ENCODE measurements at places on chromosomes 16 and 17.

GRCh38 chr16:85610059-85610445 lies 3.1 kb upstream of the GSE1 start:
- no peak for DNase-seq

- DNase-seq, result no peak
Observed at GRCh38 chr17:72580321-72581127, 459.7 kb downstream of the SOX9 start.

- DNase-seq, result no peak
Observed at GRCh38 chr16:31458073-31458843, 1.0 kb upstream of the ARMC5 start.

DNA sequence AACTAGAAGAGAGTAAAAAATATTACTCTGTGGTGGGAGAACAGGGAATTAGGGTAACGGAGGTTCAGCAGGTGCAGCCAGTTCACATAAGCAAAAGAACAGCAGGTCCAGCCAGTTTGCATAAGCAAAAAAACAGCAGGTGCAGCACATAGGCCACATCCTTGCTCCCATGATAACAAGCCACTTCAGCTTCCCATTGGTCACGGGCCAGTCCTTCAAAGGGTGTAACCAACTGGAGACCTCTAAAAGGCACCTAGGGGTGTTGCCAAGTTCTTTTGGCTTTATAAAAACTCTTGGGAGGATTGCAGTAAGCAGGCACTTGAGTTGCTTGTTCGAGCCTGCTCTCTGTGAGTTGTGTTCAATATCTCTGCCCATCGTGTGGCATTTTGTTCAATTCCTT lies 488.1 kb downstream of the XYLT1 start:
- no peak for DNase-seq

GRCh38 chr17:73318836-73319235 lies 7.0 kb upstream of the CDC42EP4 start:
- DNase-seq, result no peak

DNA sequence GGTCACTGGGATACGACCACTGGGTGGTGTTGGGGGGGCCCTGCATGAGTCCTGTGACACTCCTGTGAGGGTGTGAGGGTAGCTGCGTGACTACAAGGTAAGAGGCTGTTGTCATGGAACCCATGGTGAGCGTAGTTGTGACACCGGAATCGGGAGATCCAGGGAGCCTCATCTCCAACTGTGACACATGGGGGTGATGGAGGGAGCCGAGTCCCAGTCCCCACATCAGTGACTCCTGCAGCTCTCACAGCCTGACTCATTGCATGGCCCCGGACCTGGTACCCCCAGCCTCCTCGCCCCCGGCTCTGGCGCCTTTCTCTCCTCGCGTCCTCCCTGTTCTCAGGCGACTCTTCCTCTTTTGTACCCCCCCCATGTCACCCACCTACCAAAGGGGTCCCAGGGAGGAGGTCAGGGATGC lies 14.2 kb downstream of the CDH16 start:
- DNase-seq, result no peak

- no peak for DNase-seq
Observed at GRCh38 chr16:31572821-31573220, 45.1 kb downstream of the AHSP start.

- DNase-seq, result no peak
Observed at GRCh38 chr17:32880671-32881453, 3.9 kb upstream of the MYO1D start.

- DNase-seq, result no peak
Observed at GRCh38 chr16:22955461-22956070, 141.6 kb downstream of the HS3ST2 start.

DNA sequence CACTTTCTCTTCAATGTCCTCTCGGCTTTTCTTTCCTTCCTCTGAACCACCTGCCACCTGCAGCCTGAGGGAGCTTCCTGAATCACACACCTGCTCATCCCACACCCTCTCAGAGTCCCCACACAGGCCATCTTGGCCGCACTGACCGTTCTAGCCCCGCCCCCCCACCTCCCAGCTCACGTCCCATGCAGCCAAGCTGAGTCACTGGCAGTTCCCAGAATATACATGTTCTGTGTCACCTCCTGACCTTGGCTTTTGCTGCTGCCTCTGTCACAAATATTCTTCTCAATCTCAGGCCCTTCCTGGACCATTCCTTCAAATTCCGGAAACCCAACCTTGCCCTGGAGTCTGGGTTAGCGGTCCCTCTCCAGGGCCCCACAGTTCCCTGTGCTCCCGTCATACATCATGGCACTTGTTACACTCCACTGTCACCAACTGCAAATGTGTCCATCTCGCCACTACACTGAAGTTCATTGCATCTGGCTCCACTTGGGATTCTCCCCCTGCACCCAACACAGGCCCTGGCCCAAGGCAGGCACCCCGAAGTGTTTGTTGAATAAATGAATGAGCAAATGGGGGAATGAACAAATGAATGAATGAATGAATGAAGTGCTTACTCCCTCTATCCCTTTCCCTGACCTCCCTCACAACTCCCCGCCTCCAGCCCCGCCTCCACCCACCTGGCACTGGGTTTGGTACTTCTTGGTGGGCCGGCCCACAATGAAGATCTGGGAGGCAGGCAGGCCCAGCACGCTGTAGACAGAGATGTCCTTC lies 12.8 kb downstream of the PIMREG start:
- no peak for DNase-seq

DNA sequence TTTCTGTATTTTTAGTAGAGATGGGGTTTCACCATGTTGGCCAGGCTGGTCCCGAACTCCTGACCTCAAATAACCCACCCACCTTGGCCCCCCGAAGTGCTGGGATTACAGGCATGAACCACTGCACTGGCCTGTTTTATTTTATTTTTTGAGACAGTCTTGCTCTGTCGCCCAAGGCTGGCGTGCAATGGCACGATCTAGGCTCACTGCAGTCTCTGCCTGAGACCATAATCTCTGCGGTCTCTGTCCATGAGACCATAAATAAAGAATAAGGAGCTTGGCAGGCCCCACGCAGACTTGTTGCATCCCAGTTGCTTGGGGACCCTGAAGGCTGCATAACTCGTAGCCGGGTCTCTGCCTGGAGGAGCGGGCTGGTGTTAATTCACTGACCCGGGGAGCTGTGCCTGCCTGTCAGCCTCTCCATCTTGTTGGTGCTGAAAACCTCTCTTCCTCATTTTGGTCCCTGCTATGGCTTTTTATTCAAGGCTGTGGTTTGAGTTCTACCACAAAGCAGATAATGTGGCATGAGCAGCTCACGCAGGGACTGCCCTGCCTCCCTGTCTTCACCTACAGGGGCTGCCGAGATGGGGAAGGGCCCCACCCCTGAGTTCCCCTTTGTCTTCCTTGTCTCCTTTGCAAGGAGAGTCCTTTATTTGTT lies 82.1 kb downstream of the MSI2 start:
- DNase-seq, result no peak

DNA sequence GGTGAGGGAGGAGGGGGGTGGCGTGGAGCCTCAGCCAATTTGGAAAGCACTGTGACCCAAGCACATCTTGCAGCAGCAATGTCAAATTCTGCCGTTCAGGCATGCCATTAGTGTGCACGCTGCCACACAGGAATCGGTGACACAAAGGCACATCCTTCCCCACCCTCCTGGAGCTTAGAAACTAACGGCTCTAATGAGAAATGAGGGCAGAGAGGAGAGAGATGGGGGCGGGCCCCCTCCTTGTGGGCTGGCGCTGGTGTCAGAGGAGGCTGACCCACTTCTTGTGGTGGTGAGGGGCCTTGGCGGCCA lies 94.8 kb downstream of the RTN4RL1 start:
- no peak for DNase-seq

DNA sequence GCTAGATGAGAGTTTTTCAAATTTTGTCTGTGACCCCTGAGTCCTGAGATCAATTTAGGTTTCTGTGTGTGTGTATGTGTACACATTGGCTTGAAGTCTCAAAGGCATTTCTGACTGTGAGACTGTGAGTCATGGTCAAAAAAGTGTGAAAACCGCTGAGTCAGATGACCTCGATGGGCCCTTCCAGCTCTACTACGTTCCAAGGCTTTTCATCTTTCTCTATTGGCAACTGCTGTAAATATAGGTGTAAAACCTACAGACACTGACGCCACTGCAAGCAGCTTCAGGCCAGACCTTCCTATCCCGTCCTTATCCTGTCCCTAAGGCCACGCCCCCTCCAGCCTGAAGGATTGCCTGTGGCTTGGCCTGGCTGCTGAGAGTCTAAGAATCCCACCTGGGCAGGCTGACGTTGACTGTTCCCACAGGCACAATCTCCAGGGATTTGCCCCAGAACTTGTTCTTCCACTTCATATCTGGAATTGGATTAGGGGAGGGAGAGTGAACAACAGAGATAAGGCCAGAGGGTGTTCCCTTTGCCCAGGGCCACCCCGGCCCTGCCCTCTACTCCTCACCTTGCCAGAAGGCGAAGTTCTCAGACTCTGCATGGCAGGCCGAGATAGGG lies 11.3 kb downstream of the OSBPL7 start:
- no peak for DNase-seq

DNA sequence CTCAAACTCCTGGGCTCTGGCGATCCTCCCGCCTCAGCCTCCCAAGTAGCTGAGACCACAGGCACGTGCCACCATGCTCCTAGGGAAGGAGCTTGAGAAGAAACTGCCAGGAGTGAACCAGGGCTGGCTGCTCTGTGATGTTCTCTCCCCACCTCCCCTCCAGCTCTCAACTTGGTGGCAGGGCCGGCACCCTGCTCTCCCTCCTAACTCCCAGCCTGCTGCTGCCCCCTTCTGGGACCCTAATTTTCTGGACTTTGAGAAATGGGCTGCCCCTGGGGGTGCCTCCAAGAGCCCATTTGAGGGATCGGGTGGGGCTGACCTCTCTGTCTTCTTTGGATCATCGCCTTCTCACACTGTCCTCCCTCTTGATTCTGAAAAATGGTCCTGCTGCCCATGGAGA lies 14.9 kb upstream of the STAT3 start:
- DNase-seq, result no peak

DNA sequence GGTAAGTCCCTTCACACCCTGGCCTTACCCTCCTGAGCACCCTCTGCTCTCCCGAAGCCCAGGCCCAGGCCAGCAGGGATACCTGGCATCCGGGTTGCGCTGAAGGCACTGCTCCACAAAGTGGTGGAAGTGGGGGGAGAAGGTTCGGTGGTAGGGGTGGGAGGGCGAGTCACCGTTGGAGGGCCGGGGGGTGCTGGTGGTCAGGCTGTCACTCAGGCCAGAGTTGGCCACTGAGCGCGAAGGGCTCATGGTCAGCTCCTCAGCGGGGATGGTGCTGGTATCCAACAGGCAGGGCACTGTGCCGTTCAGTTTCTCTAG lies 4.3 kb upstream of the LIMD2 start:
- no peak for DNase-seq

DNA sequence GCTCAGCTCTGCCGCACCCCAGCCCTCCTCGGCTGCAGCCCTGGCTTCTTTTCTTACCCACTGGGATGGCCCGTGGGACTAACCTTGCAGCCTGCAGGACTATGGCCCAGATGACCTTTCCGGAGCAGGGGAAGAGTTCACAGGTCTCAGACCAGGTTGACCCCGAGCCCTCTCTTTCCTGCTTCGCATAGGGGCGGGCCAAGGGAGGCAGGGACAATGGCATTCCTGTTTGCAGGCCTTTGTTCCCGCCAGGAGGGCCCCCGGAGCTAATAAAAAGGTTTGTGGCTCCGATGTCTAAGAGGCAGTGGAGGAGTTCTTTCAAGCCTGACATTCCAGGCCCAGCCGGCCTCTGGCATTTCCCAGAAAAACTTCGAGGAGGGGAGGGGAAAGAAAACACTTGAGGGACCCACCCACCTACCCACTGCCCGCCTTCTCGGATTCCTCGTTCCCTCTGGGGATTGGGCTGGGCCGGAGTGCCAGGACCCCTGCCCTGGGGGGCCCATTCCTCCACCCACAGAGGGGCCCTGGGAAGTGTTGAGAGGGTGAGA lies 5.8 kb upstream of the SOCS3 start:
- DNase-seq, result no peak

DNA sequence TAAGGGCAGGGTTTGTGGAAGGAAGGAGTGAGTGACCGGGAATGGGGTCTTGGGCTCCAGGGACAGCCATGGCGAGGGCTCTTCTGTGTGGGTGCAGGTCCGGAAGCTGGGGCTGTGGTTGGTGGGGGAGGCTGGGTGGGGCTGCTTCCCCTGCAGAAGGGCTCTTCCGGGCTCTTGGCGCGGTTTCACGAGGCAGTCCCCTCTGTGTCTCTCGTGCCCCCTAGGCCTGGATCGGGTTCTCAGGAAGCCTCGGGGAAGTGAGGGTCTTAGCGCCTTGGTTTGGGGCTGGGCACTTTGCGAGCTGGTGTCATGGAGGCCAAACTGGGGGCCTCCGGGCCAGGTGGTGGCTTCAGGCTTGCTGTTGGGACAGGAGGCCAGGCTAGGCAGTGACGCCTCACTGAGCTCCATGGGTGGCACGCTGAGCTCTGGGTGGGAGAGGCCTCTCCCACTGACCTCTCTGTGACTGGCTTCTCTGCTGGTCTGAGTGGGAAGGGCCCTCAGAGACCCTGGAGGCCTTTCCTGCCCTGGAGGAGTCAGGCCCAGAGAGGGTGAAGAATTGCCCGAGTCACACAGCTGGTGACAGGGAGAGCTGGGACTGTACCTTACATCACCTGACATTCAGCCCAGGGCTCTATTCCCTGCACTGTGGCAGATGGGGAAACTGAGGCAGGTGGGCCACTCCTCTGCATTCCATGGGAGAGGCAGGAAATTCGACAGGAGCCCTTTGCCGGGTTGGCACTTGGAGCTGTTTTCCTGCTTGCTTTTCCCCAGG lies 8.2 kb downstream of the ADCY7 start:
- no peak for DNase-seq

DNA sequence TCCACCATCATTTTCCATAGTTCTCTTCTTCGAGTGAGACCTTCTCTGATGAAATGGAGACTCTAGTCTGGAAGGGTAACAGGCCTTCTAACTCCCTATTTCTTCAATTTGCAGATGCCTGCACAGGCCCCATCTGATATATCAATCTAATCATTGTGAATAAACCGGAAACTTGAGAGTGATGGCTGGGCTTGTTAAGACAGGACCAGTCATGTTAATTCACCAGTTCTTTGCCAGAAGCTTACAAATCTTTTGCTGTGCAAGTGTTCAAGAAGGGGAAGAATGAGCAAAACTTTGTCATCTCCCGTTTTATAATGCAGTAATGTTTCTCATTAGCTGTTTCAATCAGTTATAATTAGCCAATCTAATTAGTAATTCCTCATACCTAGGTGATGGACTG lies 1561.3 kb upstream of the GOT2 start:
- DNase-seq, result no peak

DNA sequence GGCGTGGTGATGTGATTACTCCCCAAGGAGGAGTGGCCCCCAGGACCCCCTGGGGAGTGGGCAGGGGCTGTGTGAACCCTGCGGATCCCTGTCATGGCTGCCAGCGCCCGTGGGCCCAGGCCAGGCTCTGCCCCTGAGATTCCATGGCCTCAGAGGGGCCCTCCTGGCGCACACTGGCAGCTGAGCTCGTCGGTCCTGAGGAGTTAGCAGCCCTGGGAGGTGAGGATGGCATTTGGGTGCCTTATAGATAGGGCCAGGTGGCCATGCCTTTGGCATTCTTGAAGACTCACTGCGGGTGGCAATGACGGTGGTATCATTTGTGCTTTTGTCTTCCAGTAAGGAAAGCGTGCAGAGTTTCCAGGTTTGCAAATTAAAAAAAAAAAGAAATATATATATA lies 146.8 kb upstream of the GSE1 start:
- DNase-seq, result no peak

- DNase-seq, result no peak
Observed at GRCh38 chr16:56918467-56919012, 13.4 kb upstream of the HERPUD1 start.
